BJ (cell line): ENCODE measurements at places on chromosomes 5 and 9. TPM values are rescaled to one million over a fixed set of nuclear protein-coding genes. Genes with fewer than 3 reads are reported as not detected.

The ARHGEF28 gene
- polyA plus RNA-seq: 2.8 and 4.6 TPM in 2 replicates

The ATP10B gene
- not detected in 2 replicates for polyA plus RNA-seq

The MZB1 gene
- polyA plus RNA-seq: not detected in 2 replicates

The FAM163B gene
- polyA plus RNA-seq: not detected in 2 replicates

The CCDC152 gene
- polyA plus RNA-seq: 0.91 and 1.6 TPM in 2 replicates

The TTC23L gene
- 0.26 TPM in 1 of 2 replicates, not detected in the other for polyA plus RNA-seq

The TLE4 gene
- polyA plus RNA-seq: 152 and 154 TPM in 2 replicates

The IL5 gene
- polyA plus RNA-seq: not detected in 2 replicates

The LHX6 gene
- not detected in 2 replicates for polyA plus RNA-seq

The RARS1 gene
- polyA plus RNA-seq: 32.2 and 74.6 TPM in 2 replicates

The TPM2 gene
- 1,727 and 2,061 TPM in 2 replicates for polyA plus RNA-seq

The PCDHGB7 gene
- polyA plus RNA-seq: 7.6 and 9.6 TPM in 2 replicates

The LCN2 gene
- not detected in 2 replicates for polyA plus RNA-seq

The MEIKIN gene
- not detected in 2 replicates for polyA plus RNA-seq

The MVB12B gene
- 2.1 and 2.7 TPM in 2 replicates for polyA plus RNA-seq

The CCL27 gene
- 0.11 and 0.12 TPM in 2 replicates for polyA plus RNA-seq

The KIF20A gene
- 49.2 and 54.5 TPM in 2 replicates for polyA plus RNA-seq

The CA9 gene
- 0.13 and 0.32 TPM in 2 replicates for polyA plus RNA-seq

The REEP2 gene
- polyA plus RNA-seq: 12.0 and 14.0 TPM in 2 replicates

The ZDHHC11B gene
- polyA plus RNA-seq: 0.05 TPM in 1 of 2 replicates, not detected in the other

The SLC46A2 gene
- polyA plus RNA-seq: not detected in 2 replicates

The FGFR4 gene
- 0.10 and 0.12 TPM in 2 replicates for polyA plus RNA-seq

The WNT8A gene
- not detected in 2 replicates for polyA plus RNA-seq

The TMEM252 gene
- polyA plus RNA-seq: not detected in 2 replicates

The PELO gene
- polyA plus RNA-seq: 26.7 and 29.6 TPM in 2 replicates

The LHX2 gene
- 0.11 and 0.13 TPM in 2 replicates for polyA plus RNA-seq

The CDC14B gene
- 12.1 and 13.9 TPM in 2 replicates for polyA plus RNA-seq

The GABRB2 gene
- polyA plus RNA-seq: not detected in 2 replicates

The SPATA9 gene
- 0.53 and 1.0 TPM in 2 replicates for polyA plus RNA-seq

The KIF4B gene
- polyA plus RNA-seq: not detected in 2 replicates

The LIX1 gene
- polyA plus RNA-seq: not detected in 2 replicates

The RASEF gene
- polyA plus RNA-seq: not detected in 2 replicates

The CDH12 gene
- not detected in 2 replicates for polyA plus RNA-seq

The STKLD1 gene
- 0.70 and 1.2 TPM in 2 replicates for polyA plus RNA-seq

The UBE2QL1 gene
- not detected in 2 replicates for polyA plus RNA-seq

The RNF208 gene
- polyA plus RNA-seq: 0.26 and 0.39 TPM in 2 replicates

The FOXD4L4 gene
- not detected in 2 replicates for polyA plus RNA-seq

The PCA3 gene
- not detected in 2 replicates for polyA plus RNA-seq

The WHRN gene
- polyA plus RNA-seq: 0.61 and 1.5 TPM in 2 replicates

The ADGRV1 gene
- polyA plus RNA-seq: 0.13 and 0.15 TPM in 2 replicates

The FABP6 gene
- not detected in 2 replicates for polyA plus RNA-seq

The CFAP157 gene
- 0.11 TPM in 1 of 2 replicates, not detected in the other for polyA plus RNA-seq

The PRUNE2 gene
- 0.78 and 1.3 TPM in 2 replicates for polyA plus RNA-seq

The PITX1 gene
- 9.1 and 14.3 TPM in 2 replicates for polyA plus RNA-seq

The C1QTNF2 gene
- 0.69 and 0.98 TPM in 2 replicates for polyA plus RNA-seq

The PCDHGB2 gene
- polyA plus RNA-seq: 3.7 and 4.0 TPM in 2 replicates

The CCNG1 gene
- polyA plus RNA-seq: 74.2 and 125 TPM in 2 replicates

The P4HA2 gene
- 372 and 435 TPM in 2 replicates for polyA plus RNA-seq

The CCL21 gene
- polyA plus RNA-seq: not detected in 2 replicates

The GABRP gene
- polyA plus RNA-seq: not detected in 2 replicates

The BNC2 gene
- polyA plus RNA-seq: 15.3 and 17.5 TPM in 2 replicates

The CDH18 gene
- 0.31 and 0.45 TPM in 2 replicates for polyA plus RNA-seq

The IRX1 gene
- polyA plus RNA-seq: 0.15 and 0.33 TPM in 2 replicates

The GNA14 gene
- 0.22 and 0.25 TPM in 2 replicates for polyA plus RNA-seq
